NCI-H2029 (cell line): ENCODE measurements at places on chromosomes 13 and 19.

DNA sequence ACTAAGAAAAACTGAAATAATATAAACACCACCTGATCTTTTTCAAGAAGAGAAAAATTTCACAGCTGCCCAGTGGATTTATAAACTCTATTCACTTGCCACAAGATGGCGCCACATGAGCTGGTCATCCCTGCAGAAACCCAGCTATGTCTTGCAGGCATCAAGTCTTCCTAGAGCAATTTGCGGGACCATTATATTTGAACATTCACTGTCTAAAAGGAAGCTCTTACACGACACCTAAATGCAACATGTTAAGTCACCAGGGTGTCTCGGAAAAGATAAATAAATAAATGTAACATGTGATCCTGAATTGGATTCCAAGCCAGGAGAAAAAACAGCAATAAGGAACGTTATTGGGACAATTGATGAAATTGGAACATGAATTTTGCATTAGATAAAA, 20.3 kb upstream of the AKT2 start:
- peak; percentile 68 for DNase-seq

DNA sequence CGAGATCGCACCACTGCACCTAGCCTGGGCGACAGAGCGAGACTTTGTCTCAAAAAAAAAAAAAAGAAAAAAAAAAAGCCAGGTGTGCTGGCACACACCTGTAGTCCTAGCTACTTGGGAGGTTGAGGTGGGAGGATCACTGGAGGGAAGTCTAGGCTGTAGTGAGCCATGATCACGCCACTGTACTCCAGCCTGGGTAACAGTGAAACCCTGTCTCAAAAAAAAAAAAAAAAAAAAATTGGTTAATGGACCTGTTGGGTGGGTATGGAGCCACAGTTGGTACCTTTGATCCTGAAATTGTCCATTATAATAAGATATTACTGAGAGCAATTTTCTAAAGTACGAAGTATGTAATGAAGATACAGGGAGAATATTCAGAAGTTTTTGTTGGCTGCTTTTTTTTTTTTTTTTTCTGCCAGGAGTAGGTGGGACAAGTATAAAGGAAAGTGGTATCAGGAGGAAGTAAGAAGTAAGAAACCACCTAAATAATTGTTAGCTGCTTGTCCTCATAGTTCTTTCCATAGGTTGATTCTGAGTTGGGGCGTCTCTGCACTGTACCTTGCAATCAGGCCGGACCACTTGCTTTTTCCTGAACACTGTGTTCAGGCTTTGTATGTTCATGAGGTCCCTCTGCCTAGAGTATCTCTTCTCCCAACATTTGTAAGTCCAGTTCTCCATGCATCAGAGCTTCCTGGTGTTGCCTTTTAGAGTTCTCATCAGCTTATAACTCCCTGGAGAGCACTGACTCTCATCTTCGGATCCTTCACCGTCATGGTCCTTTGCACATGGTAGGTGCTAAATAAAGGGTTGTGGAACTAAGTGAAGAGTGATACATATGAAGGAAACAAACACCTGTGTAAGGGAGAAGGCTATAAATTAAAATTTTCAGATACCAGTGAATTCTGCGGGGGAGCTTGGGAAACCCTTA, 31.7 kb downstream of the ARHGAP35 start:
- DNase-seq = no peak

- DNase-seq = no peak
Measured at GRCh38 chr13:43263047-43263446, 239.7 kb downstream of the DNAJC15 start.

- no peak for DNase-seq
Measured at GRCh38 chr13:57128909-57129308, 11.8 kb upstream of the PRR20A start.

GRCh38 chr13:113555141-113555540, 29.4 kb upstream of the TFDP1 start:
- DNase-seq = no peak

- DNase-seq = no peak
Measured at GRCh38 chr13:40047322-40047771, 391.9 kb downstream of the COG6 start.

DNA sequence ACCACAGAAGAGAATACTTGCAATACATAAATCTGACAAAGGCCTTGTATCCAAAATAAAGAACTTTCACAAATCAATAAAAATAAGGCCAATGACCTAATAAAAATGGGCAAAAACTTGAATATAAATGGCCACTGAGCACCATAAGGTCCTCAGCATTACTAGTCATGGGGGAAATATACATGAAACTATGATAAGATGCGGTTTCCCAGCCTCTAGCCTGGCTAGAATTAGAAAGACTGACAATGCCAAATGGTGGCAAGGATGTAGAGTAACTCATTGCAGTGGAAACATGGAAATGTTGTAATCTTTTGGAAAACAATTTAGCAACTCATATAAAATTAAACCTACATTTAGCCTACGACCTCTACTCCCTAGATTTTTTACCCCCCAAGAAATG, 227.1 kb downstream of the GGACT start:
- no peak for DNase-seq

GRCh38 chr19:8460516-8461298, 15.9 kb downstream of the HNRNPM start:
- DNase-seq = no peak

DNA sequence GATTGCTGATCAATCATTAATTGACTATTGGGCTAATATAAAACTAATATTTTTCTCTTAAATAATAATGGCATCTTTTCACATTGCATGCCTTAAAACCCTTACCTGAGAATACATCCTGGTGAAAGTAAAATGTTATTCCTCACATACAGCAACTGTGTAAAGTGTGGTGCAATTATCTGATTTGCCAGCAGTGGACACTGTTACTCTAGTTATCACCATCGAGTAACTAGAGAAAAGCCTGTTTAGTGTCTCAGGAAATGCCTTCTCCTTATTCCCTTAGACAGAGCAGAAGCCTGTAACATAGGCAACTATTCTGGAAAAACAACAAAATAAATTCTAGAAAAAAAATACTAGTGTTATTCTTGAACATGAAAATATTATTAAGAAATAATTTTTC, 459.8 kb downstream of the FGF14 start:
- no peak for DNase-seq

DNA sequence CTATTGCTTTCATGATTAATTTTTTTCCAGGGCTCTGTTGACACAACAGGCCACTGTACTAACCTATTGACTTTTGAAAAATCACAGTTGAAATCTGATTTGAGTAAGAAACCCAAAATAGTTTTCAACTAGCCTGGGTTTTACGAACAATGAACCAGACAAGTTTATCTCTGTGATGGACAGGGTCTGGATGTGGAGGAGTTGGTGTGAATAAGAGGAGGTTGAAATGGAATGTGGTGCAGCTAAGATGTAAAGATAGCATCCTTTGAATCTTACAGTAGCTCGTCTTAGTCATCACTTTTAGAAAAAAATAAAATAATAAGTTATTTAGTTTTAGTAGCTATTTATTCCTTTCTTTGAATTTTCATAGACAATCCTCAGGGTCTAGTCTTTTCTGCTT, 8.3 kb upstream of the OXGR1 start:
- DNase-seq = no peak

DNA sequence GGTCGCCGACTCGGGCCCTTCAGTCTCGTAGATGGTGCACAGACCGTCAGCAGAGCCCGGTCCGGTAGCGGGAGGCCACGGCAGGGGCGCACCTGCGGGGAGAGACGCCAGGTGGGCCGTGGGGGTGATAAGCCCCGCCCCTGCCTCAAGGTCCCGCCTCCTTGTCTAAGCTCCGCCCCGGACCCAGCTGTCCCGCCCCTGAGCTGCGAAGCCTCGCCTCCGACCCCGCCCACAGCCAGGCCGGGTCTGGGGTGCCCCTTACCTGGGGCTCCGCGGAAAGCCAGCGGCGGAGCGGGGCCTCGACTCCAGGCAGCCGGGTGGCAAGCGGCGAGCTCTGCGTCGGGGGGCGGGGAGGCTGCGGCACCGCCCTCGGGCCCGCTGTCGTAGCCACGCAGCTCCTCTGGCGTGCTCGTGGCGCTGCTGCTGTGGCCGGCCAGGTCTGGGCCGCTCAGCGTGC, 4.7 kb downstream of the PRR36 start:
- no peak for DNase-seq

DNA sequence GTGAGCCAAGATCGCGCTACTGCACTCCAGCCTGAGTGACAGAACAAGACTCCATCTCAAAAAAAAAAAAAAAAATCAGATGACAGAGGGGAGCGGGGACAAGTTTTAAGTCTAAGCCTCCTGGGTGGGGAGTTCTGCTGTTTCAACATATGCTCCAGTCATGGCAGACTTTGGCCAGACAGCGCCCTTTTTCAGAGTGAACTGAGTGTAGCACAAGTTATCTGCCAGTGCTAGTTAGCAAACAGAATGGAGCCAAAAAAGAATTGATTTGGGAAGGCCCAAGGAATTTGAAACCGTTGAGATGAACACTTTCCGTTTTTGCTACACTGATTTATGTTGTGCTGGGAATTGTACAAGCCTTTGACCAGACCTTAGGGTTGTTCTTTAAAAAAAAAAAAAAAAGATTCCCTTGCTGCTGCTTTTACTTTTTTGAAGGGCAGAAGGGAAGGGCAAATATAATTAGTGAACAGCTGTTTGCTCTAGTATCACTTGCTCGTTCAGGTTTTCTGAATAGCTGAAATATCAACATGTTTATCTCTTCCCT, 5.7 kb downstream of the ACTN4 start:
- DNase-seq = peak; percentile 23

- no peak for DNase-seq
Measured at GRCh38 chr13:23427342-23427843, 6.1 kb downstream of the SACS start.
